ENCODE measurements at places on chromosomes 5 and 9. TPM values are rescaled to one million over a fixed set of nuclear protein-coding genes. Genes with fewer than 3 reads are reported as not detected.

DNA sequence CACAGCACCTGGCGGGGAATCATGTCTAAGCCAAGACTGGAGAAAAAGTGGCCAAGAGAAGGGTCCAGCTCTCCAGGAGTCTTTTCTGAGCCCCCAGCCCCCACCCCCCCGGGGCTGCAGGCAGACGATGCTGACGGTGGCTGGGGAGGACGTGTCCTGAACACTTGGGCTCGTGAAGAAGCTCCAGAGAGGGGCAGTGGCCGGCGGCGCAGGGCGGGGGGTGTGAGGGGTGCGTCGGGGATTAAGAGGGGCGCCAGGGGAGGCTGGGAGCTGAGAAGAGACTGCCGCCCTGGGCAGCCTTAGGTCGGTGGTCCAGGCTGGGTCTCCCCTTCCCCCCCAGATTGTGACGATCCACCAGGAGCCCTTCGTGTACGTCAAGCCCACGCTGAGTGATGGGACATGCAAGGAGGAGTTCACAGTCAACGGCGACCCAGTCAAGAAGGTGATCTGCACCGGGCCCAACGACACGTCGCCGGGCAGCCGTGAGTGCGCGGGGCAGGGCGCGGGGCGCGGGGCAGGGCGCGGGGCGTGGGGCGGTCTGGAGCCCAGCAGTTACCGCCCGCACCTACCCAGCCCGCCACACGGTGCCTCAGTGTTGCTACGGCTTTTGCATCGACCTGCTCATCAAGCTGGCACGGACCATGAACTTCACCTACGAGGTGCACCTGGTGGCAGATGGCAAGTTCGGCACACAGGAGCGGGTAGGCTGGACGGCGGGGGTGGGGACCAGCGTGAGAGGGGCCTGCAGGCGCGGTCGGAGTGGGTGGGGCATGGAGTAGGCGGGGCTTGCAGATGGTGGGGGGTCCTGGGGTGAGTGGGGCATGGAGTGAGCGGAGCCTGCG lies 8.9 kb downstream of the LRRC26 start:
- peaks cover 37% of the 10 kb centered on the region for H3K27me3 ChIP-seq
- H3K36me3 ChIP-seq: no peaks in the 10 kb centered on the region
- no peak for DNase-seq
- H3K27ac ChIP-seq: no peak overlapping the region

GRCh38 chr5:92364986-92365550 lies 982.0 kb upstream of the ARRDC3 start:
- no peaks in the 10 kb centered on the region for H3K27me3 ChIP-seq
- peak; percentile 91 for DNase-seq
- no peak overlapping the region for H3K27ac ChIP-seq
- H3K4me3 ChIP-seq: no peak overlapping the region
- H3K4me1 ChIP-seq: no peaks in the 10 kb centered on the region

DNA sequence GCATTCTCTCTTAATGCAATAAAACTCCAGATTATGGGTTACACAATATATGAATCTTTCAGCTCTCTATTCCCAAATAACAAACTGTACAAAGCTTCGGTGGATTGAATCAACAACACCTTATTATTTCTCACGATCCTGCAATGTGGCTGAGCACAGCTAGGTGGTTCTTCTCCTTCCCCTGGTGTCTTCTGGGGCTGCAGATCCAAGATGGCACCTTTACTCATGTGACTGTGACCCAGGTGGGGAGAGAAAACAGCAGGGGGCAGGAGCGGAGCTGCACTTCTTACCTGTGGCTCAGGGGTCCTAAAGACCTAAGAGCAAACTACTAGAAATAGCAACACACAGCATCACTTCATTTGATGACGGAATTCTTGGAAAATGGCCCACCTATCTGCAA lies 233.1 kb downstream of the IRX1 start:
- no peaks in the 10 kb centered on the region for H3K27me3 ChIP-seq
- no peak overlapping the region for H3K27ac ChIP-seq
- no peaks in the 10 kb centered on the region for H3K4me1 ChIP-seq
- no peak overlapping the region for H3K4me3 ChIP-seq
- no peak for DNase-seq

GRCh38 chr5:10250806-10251276 lies 761 bp downstream of the CCT5 start:
- H3K27me3 ChIP-seq: no peaks in the 10 kb centered on the region
- H3K27ac ChIP-seq: peak overlapping the region; percentile 99
- peak; percentile 33 for DNase-seq
- peak overlapping the region; percentile 100 for H3K4me3 ChIP-seq
- H3K36me3 ChIP-seq: peaks cover 3% of the 10 kb centered on the region

DNA sequence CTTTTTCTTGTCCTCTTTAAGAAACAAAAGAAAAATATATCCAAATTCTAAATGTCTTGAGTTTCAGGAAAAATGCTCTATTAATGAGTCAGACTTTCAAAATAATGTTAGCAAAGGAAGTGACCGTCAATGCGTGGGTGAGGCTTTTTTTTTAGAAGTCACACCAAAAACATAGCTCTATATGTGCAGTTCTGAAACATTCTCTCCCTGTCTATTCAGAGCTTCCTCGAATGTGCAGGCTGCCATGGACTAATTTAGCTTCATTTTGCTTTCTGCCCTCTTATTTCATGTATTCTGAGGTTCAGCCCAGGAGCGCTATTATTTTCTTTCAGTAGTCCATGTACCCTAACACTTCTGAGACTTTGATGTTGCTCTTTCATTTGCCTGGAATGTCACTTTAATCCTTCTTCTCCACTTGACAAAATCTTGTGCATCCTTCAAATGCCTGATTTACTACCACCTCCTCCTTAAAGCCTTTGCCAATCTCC lies 72.5 kb upstream of the RASA1 start:
- H3K27ac ChIP-seq: peak overlapping the region; percentile 63
- no peak overlapping the region for H3K4me3 ChIP-seq

DNA sequence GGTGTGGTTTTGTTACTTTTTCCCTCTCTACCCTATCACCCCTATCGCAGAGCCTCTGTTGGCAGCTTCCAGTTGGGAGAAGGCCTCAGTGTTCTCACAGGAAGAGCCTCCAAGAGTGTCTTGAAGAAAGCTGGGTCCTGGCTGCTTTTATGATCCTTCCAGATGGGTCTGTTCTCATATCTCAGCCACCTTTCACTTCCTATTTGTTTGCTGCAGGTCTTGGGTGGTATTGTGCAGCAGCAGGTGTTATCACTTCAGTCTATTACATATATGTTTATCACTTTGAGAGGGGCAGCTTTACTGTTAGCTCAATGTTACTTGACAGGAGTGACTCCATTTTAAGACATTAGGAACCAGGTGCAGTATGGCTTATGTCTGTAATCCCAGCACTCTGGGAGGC lies 59.2 kb upstream of the GDNF start:
- no peak for DNase-seq
- no peak overlapping the region for H3K27ac ChIP-seq
- H3K27me3 ChIP-seq: no peaks in the 10 kb centered on the region

GRCh38 chr9:19641046-19641445 lies 147.8 kb downstream of the SLC24A2 start:
- no peaks in the 10 kb centered on the region for H3K36me3 ChIP-seq
- no peak for DNase-seq
- H3K27me3 ChIP-seq: no peaks in the 10 kb centered on the region
- H3K4me1 ChIP-seq: no peaks in the 10 kb centered on the region
- H3K4me3 ChIP-seq: no peak overlapping the region
- no peak overlapping the region for H3K27ac ChIP-seq

- H3K27me3 ChIP-seq: no peaks in the 10 kb centered on the region
- peak; percentile 61 for DNase-seq
- H3K4me1 ChIP-seq: no peaks in the 10 kb centered on the region
- H3K36me3 ChIP-seq: no peaks in the 10 kb centered on the region
- H3K4me3 ChIP-seq: no peak overlapping the region
These were observed 126.6 kb upstream of the HMHB1 start for GRCh38 chr5:143685246-143685815.

DNA sequence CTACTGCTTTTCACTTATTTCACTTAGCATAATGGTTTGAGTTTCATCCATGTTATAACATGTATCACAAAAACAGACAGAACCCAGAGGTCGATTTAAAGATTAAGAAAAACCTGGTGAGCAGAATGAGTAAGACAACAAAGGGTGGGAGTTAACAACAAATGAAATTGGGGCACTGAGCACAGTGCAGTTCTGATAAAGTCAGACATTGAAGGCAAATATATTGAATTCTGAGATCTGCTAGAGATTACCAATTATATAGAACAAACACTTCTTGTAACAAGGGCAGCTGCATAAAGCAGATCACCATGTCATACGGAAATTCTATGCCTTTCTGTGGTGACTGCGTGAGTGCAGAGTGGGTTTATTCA lies 517.3 kb upstream of the RORB start:
- DNase-seq: no peak
- H3K27ac ChIP-seq: no peak overlapping the region
- no peaks in the 10 kb centered on the region for H3K4me1 ChIP-seq
- no peaks in the 10 kb centered on the region for H3K36me3 ChIP-seq
- no peaks in the 10 kb centered on the region for H3K27me3 ChIP-seq

DNA sequence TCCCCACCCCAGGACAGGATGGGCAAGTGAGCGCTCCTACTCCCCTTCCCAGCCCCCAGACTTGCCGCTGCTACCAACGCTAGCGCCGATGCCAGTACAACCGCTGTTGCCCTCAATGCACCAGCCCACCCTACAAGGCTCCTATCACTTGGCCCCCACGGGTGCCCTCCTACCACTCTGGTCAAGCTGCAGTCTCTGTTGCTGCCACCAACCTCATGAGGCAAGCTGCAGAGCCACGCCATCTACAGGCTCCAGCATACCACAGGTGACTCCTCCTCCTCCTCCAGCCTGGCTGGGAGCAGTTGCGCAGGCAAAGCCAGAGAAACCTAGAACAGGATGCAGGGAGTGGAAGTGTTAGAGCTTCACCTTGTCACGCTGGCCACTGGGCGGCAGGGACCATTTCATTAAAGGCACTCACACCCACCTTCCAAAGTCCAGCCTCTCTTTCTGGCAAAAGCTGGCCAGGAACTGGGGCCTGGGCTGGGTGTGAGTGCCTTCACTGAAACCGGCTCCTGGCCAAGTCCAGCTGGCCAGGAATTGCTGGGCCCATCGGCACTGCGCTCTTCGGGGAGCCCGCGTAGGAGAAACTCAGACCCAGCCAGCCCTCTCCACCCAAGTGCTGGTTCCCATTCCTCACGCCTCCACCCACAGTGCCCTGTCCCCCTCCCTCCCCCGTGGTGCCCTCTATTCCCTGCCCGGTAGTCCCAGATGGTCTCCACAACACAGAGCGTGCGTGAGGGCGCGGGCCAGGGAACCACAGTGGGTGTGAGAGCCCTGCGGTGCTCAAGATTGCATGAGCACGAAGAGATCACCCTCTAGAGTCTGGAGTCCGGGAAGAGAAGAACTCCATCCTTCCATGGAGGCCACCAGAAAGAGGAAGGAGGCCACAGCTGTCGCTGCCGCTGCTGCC lies 1.6 kb upstream of the PCAT7 start:
- H3K27ac ChIP-seq: no peak overlapping the region
- H3K4me3 ChIP-seq: no peak overlapping the region
- DNase-seq: no peak
- H3K36me3 ChIP-seq: no peaks in the 10 kb centered on the region
- no peaks in the 10 kb centered on the region for H3K4me1 ChIP-seq

GRCh38 chr5:121660142-121660541 lies 191.5 kb upstream of the FTMT start:
- H3K27me3 ChIP-seq: no peaks in the 10 kb centered on the region
- no peaks in the 10 kb centered on the region for H3K4me1 ChIP-seq
- DNase-seq: no peak
- H3K4me3 ChIP-seq: no peak overlapping the region

DNA sequence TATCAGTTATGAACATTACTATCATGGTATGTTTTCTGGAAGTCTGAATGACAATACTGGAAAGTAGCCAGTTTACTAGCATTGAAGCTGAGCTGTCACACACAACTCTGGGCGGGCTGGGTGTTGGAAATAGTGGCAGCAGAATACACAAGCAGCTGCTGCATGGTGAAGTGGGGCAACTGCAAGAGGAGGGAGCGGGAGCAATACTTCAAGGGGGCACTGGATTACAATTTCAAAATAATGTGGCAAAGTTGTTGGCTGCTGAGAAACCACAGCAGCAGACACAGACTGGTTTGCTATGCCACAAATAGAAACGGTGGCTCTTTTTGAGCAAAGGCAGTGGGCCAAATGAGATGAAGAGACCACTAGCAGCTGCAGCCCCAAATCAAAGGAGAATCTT lies 350.2 kb downstream of the KIAA0825 start:
- no peak overlapping the region for H3K4me3 ChIP-seq
- no peaks in the 10 kb centered on the region for H3K4me1 ChIP-seq
- H3K27me3 ChIP-seq: no peaks in the 10 kb centered on the region
- no peaks in the 10 kb centered on the region for H3K36me3 ChIP-seq
- DNase-seq: no peak

DNA sequence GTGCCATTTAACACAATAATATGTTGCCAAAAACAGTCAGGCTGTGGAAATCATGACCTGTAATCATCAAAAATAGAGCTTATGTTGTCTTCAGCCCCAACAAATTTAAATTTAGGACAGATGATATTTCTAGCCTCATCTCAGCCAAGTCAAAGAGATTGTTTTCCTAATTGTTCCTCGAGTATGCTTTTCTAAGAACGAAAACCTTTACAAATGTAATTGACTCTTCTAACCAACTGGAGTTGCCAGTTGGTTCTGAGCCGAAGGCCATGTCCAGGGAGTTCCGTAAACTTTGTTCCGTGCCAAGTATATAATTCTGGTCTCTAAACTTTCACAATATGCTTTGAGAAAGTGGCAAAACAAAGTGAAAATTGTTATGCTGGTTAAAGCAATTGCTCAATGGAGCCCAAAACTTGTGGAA lies 160.8 kb downstream of the CEMIP2 start:
- H3K4me1 ChIP-seq: no peaks in the 10 kb centered on the region
- H3K27ac ChIP-seq: no peak overlapping the region
- no peak for DNase-seq
- H3K4me3 ChIP-seq: no peak overlapping the region
- H3K27me3 ChIP-seq: no peaks in the 10 kb centered on the region

DNA sequence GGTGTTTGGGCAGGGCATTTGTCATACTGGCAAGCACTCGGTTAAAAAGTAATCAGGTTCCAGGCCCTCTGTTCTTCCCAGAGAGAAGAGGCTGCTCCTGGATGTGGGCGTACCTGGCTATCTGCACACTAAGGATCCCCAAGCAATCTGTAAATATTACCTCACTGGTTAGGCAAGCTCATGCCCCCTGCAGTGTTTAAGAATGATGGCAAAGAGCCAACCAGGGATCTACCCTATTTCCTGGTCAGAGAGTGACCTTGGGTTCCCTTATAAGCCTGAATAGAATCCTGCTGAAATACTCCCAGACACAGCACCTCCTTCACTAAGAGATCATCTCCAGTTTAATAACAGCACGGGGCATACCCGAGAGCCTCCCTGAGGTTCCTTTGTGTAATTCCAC lies 181.2 kb downstream of the PIK3R1 start:
- no peak overlapping the region for H3K27ac ChIP-seq
- no peaks in the 10 kb centered on the region for H3K4me1 ChIP-seq
- H3K36me3 ChIP-seq: no peaks in the 10 kb centered on the region

DNA sequence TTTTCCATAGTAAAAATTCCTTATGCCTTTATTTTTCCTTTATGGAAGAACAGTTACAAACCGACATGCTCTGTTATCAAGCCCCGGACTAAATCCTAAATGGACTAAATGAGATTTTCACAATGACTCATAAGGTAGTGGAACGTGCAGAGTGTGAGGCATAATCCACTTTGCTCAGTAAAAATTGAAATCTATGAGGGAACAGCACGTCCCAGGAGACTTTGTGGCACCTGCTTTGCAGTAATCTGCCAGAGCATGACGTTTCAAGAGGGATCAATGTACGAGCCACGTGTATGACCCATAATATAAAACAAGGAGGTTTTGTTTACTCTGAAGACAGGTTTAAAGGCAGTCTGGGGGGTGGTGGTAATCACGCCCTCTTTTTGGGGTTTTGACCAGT lies 83.8 kb upstream of the GNA14 start:
- no peaks in the 10 kb centered on the region for H3K4me1 ChIP-seq
- H3K27me3 ChIP-seq: no peaks in the 10 kb centered on the region
- H3K36me3 ChIP-seq: no peaks in the 10 kb centered on the region
- H3K27ac ChIP-seq: no peak overlapping the region

Gene OR1L6
- not detected for total RNA-seq

Gene ARID3C
- total RNA-seq: under 0.01 TPM
